ENCODE measurements at places on chromosomes 7 and 10.
A peak's percentile ranks its signal among the peaks of the same experiment; 100 is the strongest.

DNA sequence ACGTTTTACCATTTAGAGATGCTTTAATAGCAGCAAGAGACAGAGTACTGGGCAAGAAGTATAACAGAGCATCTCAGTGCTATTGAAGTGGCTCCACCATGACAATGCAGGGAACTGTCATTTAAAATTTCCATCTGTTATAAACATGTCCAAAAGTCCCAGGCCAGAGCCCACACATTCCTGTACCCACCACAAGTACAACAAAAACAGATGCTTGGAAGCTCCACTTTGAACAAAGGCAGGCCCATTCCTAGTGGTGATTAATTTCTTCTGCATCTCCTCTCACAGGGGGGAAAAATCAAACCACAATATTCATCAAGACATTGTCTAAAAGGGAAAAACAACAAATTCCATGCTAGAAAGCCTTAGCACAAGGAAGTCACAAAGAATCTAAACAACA is 627.9 kb downstream of the PARD3 start:
- DNase-seq = no peak

DNA sequence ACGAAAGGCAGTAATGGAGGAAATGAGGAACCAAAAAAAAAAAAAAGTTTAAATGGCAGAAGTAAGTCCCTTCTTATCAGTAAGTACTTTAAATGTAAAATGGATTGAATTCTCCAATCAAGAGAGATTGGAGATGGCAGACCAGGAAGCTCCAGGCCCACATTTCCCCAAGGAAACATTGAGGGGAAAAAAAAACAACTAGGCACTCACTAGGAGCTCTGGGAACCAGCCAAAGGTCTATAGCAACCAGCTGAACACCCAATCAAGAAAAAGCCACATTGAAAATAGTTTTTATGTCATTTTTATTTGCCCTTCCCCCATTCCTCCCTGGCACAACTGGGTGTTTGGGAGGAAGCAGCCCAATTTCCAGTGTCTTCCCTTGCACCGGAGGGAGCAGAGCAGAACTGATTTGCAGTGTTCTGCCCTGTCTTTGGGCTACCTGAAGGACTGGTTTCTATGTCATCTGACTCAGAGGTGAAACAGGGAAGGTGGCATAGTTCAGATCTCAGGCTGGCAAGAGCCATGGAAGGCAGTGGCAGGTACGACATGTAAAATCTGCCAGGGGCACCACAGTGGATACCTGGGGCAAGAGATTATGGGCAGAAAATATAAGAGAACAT is 121.9 kb downstream of the SMURF1 start:
- DNase-seq = no peak

- DNase-seq = no peak
Observed at GRCh38 chr10:111677759-111678158, 505.8 kb downstream of the GPAM start.

- DNase-seq = no peak
Observed at GRCh38 chr10:418226-418625, 271.2 kb downstream of the DIP2C start.

DNA sequence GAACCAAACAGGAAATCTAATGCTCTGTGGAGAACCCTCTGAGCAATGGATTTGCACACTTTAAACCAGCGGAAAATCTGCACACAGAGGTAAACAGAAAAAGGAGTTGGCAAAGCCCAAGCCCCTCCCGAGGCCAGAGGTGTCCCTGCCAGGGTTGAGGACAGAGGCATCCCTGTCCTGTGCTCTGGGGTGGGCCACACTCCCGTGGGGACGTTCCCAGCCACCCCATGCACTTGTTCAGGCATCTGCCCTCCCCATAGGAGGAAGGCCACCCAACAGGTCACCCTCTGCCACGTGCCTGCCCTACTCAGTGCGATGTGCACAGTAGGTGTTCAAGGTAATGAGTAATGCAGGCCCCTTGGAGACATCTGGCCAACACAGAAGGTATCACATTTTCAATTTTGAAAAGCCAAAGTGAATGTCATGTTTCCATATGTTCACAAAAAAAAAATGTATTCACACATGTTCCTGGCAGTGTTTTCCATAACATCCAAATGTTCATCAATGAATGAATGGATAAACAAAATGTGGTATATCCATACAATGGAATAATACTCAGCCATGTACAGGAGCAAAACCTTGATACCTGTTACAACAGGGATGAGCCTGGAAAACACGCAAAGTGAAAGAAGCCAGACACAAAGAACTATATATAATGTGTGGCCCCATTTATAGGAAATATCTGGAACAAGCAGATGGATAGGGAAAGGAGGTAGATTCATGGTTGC is 108.1 kb downstream of the EBF3 start:
- no peak for DNase-seq

GRCh38 chr7:135190703-135191102 is 20.2 kb upstream of the CYREN start:
- DNase-seq = no peak

DNA sequence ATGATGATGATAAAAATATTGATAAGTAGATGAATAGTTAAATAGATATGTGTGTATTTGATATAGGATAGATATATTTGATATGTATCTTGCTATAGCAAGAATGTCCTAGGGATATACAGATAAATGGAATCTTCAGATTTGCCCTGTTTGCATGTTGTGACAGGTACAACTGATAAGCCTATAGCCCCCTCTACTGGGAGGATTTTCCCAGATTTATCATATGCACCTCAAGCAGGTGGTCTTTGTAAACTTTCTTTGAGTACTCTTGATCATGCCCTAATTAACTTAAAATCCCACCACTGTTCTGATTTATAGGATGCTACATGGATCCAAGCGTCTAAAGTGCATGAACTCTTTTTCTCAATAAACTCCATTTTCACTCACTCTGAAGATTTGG is 1050.7 kb downstream of the SORCS3 start:
- no peak for DNase-seq

- DNase-seq = no peak
Observed at GRCh38 chr10:88158526-88159122, 295.2 kb downstream of the PTEN start.

GRCh38 chr10:103804871-103805270 is 50.5 kb downstream of the SH3PXD2A start:
- no peak for DNase-seq

DNA sequence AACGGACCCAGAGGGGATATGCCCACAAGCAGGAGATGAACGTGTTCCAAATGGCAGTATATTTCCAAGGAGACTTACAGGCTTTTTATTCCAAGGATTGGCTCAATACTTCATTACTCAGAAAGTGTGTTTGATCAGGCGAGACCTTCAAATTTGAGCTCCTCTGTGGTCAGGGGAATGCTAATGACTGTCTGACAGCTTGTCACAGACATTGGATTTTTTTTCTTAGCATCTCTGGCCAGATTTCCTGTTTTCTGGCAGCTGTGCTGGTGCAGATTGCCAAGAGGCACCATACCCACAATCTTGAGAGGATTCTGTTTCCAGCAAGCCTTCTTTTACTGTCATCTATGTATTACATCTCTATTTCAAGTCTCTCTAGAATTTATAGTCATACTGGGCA is 93.8 kb downstream of the C1GALT1 start:
- peak; percentile 16 for DNase-seq

- DNase-seq = no peak
Observed at GRCh38 chr7:101896316-101896715, 78.9 kb downstream of the CUX1 start.

GRCh38 chr10:79268161-79268601 is 79.1 kb upstream of the PPIF start:
- no peak for DNase-seq

- DNase-seq = peak; percentile 45
Observed at GRCh38 chr7:55574051-55574717, 1.9 kb upstream of the VOPP1 start.

- DNase-seq = no peak
Observed at GRCh38 chr7:122702872-122703510, at the start of gene RNF148. TSS of gene RNF148 (minus strand) at chr7:122702922. CDS start at chr7:122702750, 172 bp downstream.

DNA sequence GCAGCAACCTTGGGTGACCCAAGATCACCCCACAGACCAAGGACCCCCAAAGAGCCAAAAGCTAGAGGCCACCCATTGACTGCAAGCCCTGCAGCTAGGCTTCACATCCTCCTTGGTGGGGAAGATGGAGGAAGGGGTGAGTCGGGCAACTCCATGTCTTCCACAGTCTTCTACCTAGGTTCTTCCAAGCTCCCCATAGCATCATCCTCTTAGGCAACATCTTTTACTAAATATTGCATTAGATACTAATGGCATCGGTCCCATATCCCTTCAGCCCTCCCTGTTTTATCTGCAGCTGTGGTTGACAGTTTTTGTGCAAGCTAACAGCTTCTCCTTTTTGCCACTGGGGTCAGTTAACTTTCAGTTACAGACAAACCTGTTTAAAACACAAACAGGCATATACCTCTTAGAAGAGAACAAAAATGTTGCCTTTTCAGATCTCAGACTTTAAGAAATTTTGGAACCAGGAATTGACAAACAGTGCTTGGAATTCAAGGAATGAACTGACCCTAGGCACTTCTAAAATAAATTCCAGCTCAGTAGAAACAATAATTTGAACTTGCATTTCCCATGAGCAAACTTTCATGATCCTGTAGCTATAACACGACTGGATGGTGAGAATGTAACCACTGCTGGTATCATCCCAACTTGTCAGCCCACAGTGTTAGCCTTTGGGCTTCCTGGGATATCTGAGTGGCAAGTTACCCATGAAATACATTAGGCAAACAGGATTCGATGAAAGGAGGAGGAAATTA is 33.9 kb upstream of the MSMB start:
- DNase-seq = no peak

DNA sequence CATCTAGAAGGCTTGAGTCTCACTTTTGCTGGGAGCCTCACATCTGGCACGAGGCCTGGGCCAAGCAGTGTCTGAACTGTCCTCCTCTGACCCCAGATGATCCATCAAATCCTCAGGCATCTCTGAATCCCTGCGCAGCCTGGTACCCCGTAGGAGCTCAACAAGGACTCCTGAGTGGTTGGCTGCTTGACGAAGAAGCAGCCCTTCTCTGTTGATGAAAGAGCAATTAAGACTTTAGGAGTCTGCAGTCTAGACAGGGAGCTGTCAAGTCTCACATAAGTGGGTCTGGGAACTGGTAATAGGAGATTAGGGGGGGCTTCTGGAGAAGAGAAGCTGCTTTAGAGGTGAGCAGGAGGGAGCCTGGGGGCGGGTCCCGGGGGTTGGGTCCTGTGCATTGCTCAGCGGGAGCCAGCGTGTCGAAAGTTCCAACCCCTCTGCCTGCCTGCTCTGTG is 326.0 kb downstream of the RPS24 start:
- DNase-seq = no peak

GRCh38 chr10:44706745-44707144 is 204.4 kb upstream of the TMEM72 start:
- peak; percentile 87 for DNase-seq

- DNase-seq = no peak
Observed at GRCh38 chr10:65358565-65358964, 1567.3 kb upstream of the LRRTM3 start.

DNA sequence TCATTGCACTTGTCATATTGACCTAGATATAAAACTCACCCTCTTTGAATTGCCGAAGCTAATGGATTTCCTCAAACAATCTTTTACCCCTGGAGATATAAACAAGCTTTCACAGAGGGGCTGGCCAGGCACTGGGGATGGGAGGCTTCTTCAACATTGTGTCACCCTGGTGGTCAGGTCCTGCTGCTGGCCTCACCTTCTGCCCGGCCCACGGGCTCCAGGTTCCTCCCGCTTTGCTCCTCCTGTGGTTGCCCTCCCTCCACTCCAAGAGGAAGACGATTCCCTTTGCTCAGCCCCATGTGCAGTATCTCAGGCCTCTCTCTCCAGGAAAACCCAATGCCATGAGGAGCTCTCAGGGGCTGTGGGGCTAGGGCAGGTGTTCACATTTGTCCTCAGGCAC is 118.1 kb upstream of the ADCY1 start:
- no peak for DNase-seq

- no peak for DNase-seq
Observed at GRCh38 chr7:84800846-84801245, 386.0 kb downstream of the SEMA3D start.

- DNase-seq = no peak
Observed at GRCh38 chr10:129777687-129778086, 186.4 kb downstream of the EBF3 start.

GRCh38 chr10:14460447-14460846 is 129.7 kb upstream of the FRMD4A start:
- no peak for DNase-seq

DNA sequence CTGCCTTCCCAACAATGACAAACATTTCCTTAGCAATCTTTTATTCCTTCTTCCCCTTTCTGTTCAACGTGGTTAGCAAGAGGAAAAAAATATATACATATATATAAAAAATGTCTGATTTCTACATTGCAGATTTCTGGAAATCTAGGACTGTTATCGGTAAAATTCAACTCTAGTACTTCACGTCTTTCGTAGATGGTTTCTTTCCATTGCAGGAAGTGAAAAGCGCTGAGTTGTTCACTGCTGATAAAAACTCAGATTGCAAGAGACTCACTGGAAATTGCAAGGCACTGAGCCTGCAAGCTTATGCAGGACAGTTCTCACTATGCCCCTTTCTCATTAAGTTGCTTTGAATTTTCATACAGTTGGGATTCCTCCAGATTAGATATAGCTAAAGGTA is 23.9 kb downstream of the KIN start:
- DNase-seq = no peak

DNA sequence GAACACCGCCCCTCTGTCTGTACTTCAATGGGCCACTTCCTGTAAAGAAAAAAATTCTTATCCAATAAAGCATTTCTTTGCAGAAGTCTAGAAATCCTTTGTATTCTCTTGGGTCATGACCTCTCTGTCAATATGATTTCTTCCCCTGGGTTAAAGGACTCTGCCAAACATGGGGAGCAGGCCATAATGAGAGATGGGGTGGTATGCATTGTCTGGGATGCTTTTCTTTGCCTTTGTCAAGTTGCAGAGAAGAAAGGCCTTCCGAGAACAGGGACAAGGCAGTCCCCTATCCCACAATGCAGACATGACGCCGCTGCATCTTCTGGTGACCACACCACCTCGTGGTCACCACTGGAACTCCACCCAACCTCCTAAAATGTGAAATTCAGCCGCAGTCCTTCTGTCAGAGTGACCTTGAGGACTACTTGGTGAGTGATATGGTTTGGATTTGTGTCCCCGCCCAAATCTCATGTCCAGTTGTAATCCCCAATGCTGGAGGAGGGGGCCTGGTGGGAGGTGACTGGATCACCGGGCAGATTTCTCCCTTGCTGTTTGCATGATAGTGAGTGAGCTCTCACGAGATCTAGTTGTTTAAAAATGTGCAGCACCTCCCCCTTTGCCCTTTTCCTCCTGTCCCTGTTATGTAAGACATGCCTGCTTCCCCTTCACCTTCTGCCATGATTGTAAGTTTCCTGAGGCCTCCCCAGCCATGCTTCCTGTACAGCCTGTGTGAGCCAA is 15.2 kb upstream of the FRMPD2 start:
- peak; percentile 18 for DNase-seq

DNA sequence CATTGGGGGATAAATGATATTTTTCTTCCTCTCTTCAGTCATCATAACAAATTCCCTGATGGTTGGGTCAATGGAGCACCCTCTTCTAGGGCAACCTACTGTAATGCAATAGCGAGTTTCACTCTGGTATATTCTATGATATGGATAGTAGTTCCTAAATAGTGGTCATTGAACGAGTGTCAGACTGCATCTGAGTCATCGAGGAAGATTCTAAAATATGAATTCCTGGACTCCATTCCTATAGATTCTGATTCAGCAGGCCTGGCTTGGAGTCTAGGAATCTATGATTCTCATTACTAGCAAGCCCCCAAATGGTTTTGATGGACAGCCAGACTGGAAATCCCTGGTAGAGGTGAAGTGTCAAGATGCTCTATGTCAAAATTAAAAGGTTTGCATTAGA is 254.5 kb downstream of the BUB3 start:
- DNase-seq = peak; percentile 34

GRCh38 chr10:65719790-65720189 is 1206.0 kb upstream of the LRRTM3 start:
- no peak for DNase-seq
